AG09319 (cell line): ENCODE measurements at places on chromosomes 11 and 22.

GRCh38 chr11:57144075-57144474 is 37.7 kb upstream of the LRRC55 start:
- DNase-seq = no peak

GRCh38 chr22:27810609-27811151 is 9.1 kb upstream of the MN1 start:
- DNase-seq = peak; percentile 64

DNA sequence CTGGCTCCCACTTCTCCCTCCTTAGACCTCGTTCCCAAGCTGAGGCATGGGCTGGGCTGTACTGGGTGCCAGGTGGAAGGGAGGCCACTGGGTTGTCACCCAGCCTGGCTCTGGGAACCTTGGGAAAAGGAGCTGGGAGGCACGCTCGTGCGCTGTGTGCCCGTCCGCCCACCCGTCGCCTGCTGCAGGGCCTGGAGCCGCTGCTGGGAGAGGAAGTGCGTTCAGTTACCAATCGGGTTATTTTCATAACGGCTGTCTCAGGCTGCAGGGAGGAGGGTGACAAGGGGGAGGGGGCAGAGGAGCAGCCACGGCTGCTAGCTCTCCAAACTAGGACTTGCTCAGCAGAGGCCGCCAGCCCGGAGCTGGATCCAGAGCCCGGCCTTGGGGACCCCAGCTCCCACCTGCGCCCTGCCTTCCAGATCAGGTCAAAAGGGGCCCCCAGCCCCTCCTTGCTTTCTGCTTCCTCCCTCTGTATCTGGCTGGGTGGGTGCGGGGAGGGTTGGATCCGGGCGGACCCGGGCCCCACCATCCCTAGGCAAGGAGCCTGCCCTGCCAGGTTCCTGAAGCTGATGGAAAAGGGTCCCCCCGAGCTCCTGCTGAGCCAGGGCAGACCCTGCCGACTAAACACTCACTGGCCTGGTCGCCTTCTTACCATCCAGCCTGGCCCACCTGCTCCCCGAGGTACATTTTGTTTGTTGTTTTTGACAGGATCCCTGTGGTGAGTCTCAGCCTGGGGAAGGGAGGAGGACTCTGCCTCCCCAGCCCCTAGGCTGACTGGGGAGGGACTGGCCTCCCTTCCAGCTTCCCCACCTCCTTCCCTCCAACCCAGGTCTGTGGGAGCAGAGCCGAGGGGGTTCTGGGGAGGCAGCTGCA is 14.3 kb downstream of the DGKZ start:
- DNase-seq = no peak

DNA sequence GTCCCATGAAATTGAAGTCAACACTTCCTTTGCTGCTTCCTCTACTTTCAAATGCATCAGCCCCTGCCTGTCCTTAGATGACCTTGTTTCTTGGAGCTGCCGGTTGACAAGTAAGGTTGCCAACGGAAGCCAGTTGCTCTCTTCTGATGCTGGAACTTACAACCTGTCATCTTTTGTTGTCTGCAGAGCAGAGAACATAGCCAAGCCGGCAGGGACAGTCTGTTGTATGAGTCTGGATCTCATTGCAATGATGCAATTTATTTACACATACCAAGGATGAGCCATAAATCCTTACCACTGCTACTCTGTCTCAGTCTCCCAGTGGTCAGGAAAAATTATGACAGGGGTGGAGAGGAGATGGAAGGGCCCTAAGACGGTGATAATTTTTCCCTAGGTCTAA is 151.4 kb downstream of the BLID start:
- no peak for DNase-seq

DNA sequence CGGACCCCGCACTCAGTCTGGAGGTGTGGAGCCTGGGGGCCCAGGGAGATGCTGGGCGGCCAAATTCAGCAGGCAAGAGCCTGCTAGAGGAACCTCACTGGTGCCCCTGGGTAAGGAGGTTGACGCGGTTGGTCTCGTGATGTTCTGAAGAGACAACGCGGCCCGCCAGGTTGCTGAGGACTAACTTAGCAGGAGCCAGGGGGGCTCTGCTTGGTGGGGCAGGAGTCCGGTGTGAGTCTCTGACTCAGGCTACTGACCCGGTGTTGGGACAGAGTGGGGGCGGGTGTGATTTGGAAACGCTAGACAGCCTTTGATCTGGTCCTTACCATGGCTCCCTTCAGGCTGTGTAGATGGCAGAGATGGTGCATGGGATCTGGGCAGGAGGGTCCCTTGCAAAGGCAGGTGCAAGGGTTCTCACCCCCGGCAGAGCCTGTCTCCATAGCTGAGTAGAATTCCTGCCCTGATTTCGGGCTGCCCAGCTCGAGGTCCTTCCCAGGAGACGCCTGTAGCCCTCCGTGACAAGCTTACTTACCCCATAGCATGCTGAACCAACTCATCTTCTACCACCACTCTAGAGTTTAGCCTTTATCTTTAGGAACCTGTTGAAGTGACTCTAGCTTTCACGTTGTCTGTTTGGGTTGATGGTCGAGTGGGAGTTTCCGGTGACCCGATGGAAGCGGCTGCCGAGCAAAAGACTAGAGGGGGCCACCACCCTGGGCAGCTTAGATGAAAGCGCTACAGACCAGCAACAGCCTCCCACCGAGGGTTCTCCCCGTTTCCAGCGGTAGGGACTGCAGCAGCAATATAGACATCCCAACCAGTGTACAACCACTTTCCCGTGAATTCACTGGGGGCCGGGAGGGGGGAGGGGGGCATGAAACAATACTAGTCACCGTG is 38.4 kb downstream of the KCNC1 start:
- DNase-seq = no peak

DNA sequence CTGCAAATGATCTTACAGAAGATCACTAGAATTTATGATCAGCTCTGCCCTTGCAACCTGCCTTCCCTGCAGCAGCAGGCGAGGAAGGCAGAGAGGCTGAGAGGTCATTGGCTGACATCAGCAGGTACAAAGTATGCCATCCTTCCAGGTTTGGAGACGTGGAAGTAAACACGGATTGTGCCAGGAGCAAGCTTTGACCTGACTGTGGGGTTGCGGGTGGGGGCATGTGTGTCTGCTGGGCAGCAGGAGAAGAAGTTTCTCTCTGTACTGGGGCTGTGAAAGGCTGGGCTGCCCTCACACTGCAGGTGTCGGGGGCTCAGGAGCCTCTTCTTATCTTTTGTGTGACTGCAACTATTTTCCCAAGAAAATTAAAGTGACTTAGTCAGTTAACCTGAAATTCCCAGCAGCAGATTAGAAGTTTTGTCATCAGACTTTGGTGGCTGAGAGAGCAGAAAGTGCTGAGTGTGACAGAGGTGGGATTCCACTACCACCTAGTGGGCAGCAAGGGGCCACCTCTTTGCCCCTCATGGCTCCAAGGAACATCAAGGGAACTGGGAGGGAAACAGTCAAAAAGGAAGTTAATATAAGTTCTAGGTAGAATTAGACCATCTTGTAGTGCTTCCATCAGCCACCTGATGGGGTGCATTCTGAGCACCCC is 565.9 kb downstream of the ETS1 start:
- no peak for DNase-seq

- DNase-seq = no peak
Observed at GRCh38 chr11:103542851-103543250, 433.6 kb downstream of the DYNC2H1 start.

DNA sequence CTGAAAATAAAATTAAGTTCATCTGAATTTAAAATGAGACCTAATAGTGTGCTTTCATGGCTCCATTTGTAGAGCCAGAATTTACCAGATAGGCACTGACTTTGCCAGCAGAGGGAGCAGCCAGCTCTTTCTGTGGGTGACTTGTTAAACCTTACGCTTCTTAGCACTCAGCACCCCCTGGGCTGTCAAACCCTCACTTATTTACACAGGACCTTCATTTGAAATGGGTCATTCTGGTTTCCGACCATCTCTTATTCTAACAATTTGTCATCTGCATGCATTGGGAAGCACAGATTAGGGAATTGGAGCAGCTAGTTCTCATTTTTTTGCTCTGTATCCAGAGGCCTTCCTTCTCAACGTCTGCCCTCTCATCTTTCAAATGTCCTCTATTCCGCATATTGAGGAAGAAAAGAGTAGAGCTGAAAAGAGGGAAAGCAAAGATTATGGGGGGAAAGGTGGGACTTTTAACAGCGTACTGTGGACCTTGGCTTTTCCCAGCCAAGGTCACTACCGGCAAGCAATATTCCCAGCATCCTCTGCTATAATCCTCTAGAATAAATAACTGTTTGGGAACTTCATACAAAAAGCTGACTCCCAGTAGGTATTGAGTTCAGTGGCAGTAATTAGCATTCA is 3.1 kb downstream of the ASRGL1 start:
- no peak for DNase-seq

GRCh38 chr11:11349870-11350337 is 3.1 kb downstream of the CSNK2A3 start:
- peak; percentile 16 for DNase-seq

- no peak for DNase-seq
Observed at GRCh38 chr11:35464308-35464707, 45.0 kb upstream of the SLC1A2 start.

GRCh38 chr11:68146010-68146540 is 24.9 kb upstream of the CHKA start:
- DNase-seq = no peak

GRCh38 chr22:36659762-36660509 is 43.6 kb downstream of the CACNG2 start:
- DNase-seq = peak; percentile 69

GRCh38 chr11:19895776-19896175 is 183.1 kb downstream of the NAV2 start:
- DNase-seq = no peak

DNA sequence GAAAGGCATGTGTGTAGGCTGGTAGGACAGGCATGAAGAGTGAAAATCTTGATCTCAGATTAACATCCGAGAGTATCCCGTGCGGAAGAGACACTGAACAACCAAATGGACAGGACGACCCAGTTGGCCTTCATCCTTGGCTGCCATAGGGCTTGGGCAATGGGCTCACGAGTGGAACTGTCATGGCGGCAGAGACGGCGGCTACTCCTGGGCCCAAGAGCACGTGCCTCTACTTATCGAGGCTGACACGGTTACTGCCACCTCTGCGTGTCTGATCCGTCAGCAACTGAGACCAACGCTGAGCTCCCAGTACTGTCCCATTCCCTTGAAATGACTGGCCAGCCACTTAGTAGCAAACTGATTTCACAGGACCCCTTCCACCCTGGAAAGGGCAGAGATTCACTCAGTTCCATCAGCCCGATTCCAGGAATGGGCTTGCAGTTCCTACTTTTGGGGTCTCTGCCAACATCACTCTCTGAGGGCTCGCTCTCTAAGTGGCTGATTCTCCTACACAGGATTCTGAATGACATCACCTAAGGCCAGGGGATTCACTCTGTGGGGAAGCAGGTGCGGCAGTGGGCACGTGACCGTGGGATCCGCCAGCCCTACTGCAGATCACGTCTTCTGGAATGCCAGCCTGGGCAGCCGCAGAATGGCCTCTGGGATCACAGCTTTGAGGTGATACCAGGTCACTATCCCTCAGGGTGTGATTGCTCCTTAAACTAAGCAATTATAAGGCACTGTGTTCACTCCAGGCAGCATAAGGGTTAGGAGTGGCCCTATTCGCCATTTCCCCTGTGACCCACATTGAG is 97.8 kb downstream of the RPS6KA4 start:
- no peak for DNase-seq

DNA sequence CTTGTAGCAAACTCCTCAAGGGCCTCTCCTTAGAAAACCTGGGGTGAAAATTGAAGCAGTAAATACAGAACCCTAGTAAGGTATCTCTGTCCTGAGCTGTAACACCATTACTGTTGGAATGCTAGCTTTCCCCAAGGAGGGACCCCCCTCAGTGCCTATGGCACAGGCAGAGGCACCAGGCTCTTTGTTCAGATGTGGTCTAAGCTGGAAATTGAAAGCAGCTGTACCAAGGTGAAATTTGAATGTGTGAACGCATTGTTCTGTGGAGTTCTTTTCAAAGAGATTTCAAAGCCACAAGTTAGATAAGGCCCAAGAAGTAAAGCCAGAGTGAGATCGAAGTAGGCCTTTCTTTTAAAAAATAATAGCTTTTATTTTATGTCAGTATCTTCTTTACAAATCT is 71.9 kb upstream of the HORMAD2 start:
- no peak for DNase-seq

DNA sequence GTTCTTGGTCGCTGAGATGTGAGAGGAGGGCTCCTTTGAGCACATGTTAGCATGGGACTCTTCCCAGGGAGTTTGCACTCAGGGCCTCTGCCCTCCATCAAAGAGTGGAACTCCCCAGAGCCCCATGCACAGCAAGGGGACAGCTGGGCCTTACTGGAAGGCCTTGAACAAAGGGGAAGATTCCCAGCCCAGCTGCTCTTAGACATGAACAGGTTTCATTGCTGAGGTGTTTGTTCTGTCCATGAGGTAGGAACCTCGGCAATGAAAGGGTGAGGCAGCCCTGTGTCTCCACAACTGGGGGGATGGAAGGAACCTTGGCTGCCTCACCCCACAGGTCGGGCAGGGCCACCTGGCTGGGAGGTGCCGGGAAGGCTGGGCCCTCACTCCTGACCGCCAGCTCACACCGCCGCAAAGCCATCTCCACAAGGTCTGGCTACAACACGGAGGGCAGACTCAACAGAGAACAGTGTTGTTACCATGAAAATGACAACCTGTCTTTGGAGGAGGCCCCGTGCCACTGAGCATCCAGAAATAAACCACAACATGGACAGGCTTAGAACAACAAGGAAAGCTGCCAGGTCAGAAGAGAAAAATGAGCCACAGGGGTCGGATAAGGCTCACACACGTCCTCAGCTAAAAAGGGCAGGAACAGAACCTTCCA is 3.2 kb downstream of the DERL3 start:
- no peak for DNase-seq

GRCh38 chr11:2902784-2903671 is 17.5 kb upstream of the CDKN1C start:
- no peak for DNase-seq

DNA sequence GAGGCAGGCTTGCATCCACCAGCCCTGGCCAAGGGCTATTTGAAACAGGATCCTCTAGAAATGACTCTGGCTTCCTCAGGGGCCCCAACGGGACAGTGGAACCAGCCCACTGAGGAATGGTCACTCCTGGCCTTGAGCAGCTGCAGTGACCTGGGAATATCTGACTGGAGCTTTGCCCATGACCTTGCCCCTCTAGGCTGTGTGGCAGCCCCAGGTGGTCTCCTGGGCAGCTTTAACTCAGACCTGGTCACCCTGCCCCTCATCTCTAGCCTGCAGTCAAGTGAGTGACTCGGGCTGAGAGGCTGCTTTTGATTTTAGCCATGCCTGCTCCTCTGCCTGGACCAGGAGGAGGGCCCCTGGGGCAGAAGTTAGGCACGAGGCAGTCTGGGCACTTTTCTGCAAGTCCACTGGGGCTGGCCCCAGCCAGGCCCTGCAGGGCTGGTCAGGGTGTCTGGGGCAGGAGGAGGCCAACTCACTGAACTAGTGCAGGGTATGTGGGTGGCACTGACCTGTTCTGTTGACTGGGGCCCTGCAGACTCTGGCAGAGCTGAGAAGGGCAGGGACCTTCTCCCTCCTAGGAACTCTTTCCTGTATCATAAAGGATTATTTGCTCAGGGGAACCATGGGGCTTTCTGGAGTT is 13.3 kb downstream of the IL10RA start:
- no peak for DNase-seq
